ENCODE measurements at places on chromosomes 3 and 15.
A peak's percentile ranks its signal among the peaks of the same experiment; 100 is the strongest.

- DNase-seq, result no peak
Observed at GRCh38 chr15:63189941-63190768, 749 bp downstream of the RAB8B start.

DNA sequence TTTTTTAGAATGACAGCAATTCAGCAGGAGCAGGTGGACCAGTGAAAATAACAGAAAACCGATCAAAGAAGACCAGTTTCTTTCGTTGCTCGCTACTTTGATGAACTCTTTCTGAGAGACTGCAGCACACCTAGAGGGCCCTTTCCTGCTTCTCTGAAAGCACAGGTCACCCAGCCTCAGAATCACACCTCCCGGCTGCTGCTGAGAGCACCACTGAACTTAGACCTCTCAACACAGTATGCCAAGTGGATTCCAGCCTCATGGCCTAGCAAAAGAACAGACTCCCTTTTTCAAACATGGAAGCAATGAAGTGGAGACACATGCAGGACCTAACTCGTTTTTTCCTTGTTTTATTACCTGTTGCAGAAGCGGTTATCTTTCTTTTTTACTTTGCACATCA lies 13.9 kb upstream of the APH1B start:
- no peak for DNase-seq

GRCh38 chr3:183954875-183955274 lies 62.8 kb downstream of the ABCC5 start:
- DNase-seq, result no peak

DNA sequence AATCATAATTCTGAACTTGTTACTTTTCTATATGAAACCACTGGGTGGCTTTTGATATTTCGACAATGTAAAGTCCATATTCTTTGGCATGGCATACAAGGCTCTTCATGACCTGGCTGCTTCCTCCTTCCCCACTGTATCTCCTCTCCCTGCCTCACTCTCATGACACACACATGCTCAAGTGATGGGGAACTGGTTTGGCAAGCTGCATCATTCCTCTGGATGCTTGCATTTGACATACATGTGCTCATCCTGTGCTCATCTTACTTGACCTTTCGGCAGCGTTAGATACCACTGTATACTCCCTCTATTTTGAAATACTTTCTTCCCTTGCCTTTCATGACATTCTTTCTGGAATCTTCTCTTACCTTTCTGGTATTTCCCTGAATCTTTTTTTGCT lies 51.8 kb upstream of the ZDHHC23 start:
- DNase-seq, result no peak

DNA sequence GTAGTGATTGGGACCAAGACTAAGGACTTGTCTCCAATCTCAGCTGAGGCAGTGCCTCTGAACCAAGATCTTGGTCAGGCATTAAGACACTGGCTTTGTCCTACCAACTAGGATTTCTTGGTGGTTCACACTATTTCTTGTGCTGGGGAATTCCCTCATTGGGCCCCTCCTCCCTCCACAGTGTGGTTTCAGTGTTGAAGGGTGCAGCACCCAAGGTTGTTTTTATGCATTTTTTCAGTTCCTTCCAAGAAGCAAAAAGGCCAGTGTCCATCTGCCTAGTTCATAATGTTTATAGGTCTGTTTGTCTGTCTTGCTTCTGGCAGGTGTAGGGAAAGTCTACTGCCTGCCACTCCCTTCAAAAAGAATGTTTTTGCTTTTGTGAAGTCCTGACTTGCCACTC lies 10.6 kb upstream of the ITPKA start:
- no peak for DNase-seq

- DNase-seq, result peak; percentile 18
Observed at GRCh38 chr3:141452045-141452444, 34.8 kb upstream of the RASA2 start.

- no peak for DNase-seq
Observed at GRCh38 chr3:125556314-125556713, 36.3 kb upstream of the SNX4 start.

DNA sequence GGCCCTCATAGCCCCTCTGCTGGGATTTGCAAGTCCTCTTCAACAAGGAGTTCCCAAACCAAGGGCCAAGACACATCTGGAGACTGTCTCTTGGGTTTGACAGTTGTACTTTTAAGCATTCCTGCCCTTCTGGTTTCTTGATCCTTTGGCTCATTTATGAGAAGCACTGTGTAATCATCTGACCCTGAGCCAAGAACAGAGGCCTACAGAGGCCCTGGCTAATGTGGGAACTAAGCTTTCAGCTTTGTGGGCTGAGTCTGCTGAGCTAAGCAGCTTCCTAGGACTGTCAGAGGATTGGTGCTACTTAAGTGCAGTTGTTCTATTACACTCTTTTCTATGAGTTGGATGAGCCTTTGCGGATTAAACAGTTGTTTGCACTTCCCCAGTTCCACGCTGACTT lies 178.3 kb downstream of the KBTBD8 start:
- DNase-seq, result no peak

- DNase-seq, result no peak
Observed at GRCh38 chr3:123080864-123081562, 14.2 kb downstream of the PDIA5 start.

- DNase-seq, result no peak
Observed at GRCh38 chr3:69273896-69274295, 112.0 kb downstream of the FRMD4B start.

DNA sequence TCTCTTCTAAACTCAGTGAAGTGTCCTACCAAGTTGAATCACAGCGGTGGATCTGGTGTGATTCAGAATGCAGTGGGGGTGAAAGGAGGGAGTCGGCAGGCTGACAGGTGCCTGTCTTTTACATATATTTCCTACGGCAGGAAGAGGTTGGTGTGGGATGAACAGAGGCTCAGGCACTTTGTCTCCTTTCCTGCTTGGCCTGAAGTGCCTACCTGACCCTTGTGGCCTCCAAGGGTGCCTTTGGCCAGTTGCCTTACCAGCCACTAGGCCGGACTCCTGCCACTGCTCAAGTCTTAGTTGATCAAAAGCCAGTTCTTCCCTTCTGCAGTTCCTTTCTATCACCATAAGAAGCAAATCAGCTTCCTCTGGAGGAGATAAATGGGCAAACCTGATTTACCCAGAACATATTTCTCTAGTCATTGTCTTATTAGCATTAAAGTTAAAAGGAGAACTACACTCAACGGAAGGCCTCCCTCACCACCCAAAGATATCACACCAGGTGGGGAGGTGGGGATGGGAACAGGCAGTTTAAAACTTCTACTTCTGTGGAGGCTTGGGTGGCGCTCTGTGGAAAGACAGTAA lies 52.1 kb downstream of the CRTC3 start:
- no peak for DNase-seq

- no peak for DNase-seq
Observed at GRCh38 chr3:195808741-195809290, 2.9 kb downstream of the MUC4 start.

DNA sequence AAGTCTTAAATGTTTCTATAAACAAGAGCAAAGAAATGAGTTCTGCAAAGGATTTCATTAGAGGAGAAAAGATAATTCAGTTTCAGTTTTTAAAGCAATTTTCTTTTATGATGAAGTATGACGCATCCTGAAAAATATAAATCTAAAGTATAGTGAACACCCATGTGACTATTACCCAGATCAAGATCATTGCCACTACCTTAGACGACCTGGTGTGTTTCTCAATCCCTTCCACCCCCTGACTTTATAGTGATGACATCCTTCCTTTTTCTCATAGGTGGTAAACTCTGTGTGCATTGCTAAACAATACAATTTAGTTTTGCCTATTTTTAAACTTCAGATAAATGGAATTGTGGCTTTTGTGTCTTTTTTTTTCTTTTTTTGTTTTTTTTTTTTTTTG lies 8.4 kb downstream of the STT3B start:
- DNase-seq, result no peak

GRCh38 chr3:86282106-86282787 lies 708.7 kb downstream of the VGLL3 start:
- no peak for DNase-seq

DNA sequence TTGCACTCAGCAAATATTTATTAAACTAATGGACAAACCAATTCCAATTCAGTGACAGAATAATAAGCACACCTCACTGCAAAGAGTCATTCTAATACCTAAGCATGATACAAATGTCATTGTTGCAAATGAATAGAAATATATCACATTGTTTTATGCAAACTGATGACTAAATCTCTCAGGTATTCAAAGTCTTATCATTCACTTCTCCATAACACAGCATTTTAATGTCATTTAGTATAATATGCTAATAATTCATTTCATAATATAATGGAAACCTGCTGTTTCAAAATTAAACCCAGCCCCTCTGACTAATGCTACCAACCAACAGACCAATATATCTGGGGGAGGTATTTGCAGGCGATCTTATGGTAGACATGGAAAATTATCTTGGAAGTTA lies 71.8 kb downstream of the FGF7 start:
- DNase-seq, result no peak

DNA sequence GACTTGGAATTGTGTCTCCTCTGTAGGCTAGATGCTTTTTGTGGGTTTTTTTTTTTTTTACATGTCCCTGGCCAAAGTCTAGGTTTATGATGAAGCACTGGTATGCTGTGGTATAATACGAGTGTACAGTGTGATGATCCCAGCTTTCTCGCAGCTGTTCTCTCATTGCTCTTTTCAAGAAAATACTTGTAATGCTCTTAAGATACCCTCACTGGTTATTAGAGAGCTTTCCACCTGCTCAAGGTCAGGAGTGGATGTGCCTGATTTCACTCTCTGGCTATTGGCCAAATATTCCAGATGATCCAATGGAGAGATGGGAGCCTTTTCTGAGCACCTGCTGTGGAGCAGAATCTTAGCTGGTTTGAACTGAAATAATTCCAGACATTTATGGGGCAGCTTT lies 215.1 kb downstream of the MYRIP start:
- no peak for DNase-seq

- DNase-seq, result peak; percentile 28
Observed at GRCh38 chr3:196837819-196838420, 29.8 kb upstream of the SENP5 start.

GRCh38 chr3:126526668-126527005 lies 2.7 kb downstream of the CHST13 start:
- no peak for DNase-seq

All from hippocampal formation (tissue), 2 donors.